GM12864 (cell line): ENCODE measurements at places on chromosomes 11 and 22.

GRCh38 chr11:11291041-11292015, 61.7 kb downstream of the CSNK2A3 start:
- no peak for DNase-seq

DNA sequence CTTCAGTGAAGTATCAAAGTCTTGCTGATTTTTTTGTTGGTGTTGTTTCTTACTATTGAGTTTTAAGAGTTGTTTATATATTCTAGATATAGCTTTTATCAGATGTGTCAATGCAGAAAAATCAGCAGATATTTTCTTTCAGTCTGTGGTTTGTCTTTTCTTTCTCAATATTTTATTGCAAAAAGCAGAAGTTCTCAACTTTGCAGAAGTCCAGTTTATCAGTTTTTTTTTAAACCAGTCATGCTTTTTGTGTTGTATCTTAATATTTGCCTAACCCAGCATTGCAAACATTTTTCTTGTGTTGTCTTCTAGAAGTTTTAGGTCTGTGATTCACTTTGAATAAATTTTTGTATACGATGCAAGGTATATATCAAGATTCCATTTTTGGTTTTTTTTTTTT, 7.0 kb downstream of the ASRGL1 start:
- DNase-seq: no peak

DNA sequence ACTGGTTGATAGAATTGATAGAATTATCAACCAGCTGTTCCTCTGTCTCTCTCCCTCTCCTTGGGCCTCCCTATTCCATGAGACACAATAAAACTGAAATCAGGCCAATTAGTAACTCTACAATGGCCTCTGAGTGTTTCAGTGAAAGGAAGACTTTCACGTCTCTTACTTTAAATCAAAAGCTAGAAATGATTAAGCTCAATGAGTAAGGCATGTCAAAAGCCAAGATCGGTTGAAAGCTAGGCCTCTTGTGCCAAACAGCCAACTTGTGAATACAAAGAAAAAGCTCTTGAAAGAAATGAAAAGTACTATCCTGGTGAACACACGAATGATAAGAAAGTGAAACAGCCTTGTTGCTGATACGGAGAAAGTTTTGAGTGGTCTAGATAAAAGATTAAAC, 16.6 kb downstream of the PIH1D2 start:
- DNase-seq: no peak

DNA sequence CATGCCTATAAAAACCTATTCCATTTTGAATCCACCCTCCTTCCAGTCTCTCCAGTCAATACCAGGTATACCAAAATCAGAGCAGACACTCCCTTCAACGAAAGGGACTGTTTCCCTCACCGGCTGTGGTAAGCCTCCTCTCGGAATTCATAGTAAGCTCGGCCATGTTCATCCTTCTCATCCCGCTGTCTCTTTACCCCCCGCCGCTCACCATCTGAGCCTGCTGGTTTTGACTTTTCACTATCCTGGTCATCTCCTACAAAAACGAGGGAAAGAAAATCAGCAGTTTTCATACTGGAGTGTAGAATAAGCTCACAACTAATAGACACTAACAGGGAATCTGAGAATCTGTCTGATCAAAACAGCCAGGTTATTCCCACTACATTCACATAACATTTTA, 3.1 kb downstream of the HNRNPUL2 start:
- no peak for DNase-seq

DNA sequence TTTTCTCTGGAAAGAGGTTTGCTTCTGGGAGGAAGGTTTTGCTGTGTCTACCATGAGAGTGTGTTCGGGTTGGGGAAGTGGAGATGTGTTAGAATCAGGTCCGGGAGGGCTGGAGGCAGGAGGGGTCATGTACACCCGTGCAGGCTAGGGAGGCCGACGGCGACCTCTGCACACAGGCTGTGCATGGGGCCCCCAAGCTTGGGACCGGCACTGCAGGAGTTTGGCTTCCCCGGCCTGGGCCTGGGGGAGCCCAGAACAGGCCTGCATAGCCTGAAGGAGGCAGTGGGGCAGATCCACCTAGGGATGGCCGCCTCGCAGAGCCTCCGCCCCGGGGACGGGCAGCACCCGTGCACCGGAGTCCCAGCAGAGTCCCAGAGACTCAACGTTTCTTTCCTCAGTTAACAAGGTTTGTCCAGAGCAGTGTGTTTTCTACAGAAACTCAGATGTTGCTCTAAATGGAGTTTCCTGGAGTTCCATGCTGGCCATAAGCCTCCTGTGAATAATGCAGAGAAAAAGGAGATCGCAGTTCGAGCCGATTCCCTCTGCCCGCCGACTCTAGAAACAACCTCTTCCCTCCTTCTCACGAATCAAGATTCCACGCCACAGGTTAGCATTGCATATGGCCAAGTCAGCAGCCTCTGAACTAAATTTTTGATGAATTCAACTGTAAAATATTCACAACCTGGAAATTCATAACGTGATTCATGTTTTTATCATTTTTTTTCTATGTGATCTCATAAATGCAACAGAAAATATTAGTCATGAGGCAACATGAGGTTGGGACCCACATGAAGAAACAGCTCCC, 427.3 kb downstream of the BRD1 start:
- no peak for DNase-seq

GRCh38 chr11:86891036-86891435, 64.2 kb downstream of the FZD4 start:
- no peak for DNase-seq

DNA sequence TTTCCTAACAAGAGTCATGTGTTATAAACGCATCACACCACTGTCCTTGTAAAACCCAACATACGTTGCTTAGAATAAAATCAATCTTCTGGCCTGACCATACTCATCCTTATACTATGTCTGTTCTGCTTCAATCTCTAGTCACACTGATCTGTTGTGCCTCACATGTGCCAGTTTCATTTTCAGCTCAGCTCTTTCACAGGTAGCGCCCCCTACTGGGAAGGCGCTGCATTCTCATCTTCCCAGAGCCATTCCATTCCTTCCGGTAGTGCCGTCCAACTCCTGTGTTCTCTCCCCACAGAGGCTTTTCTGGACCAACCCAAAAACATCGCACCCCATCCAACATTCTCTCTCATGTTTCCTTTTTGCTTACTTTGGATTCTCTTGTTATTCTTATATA, 22.2 kb downstream of the CASP5 start:
- peak; percentile 30 for DNase-seq

- no peak for DNase-seq
Observed at GRCh38 chr11:107139396-107139795, 121.1 kb upstream of the GUCY1A2 start.

DNA sequence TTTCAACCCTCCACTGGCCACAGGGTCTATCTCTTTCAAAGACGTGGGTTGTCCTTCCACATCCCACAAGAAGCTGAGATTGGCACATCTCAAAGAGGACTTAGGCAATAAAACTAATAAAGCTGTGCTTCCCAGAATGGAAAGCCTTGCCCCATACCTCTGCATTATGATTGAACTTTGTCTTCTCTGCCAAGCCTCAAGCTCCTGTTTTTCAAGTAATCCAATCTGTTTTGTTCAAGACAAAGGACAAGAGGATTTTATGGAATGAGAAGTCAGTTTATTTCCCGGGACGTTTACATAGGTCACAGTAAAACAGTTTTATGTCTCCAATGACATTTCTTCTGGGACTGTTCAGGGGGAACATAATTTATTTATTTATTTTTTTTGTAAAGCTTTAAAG, 108.4 kb downstream of the GALNT18 start:
- DNase-seq: no peak

GRCh38 chr11:83625336-83625735, 339.2 kb upstream of the CCDC90B start:
- DNase-seq: no peak

DNA sequence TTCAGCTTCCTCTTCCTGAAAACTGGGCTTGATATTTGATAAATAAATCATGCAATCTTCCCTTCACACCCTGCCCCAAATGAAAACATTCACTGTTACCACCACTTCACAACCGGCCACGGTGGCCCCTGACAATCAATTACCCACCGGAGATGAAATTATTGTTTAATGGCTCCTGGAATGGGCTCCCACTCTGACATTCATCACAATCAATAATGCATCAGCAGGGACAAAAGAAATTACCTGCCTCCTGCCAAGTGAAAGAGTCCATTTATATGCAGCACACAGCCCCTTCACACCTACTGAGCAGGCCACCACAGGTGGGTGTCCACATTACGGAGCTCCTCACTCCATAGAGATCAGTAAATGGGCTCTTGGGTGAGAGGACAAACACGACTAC, 193.5 kb upstream of the SNX19 start:
- DNase-seq: no peak

DNA sequence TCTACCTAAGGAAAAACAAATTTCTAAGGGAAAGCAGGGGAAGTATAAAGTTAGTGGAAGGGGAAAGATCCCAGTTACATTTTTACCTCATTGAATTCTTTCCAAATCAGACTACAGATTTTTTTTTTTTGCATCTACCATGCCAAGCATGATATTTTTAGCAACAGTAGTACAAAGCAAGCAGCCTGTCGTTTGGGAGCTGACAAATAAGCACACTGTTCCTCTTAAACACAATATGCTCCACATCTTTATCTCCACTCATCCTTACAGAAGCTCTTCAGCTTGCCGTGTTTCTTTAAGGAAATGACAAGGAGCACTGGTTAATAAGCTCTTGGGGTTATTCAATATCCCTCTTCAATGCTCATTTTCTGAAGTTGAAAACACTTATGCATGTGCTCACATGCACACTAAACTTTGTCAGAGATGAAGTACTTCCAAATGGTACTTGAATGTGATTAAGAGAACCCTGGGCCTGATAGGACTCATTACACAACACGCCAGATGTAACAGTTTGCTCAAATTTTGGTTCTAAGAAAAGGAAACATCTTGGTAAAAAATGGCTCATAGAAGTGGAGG, 53.8 kb downstream of the PAX6 start:
- no peak for DNase-seq

DNA sequence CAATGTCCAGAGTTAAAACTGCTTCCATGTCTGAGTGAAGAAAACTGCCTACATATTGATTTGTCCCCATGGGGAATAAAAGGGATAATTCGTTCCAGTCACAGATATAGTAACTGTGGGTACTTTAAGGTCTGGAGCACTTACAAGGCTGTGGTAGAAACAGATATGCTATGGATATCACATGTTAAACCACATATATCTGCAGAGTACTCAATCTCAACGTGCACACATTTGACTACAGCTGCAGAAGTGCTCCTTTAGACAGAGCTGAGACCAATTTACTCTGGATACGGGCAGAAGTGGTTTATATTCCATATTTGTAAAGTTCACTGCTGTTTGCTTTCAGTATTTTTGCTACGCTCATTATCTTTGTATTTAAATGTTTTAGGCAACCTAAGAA, 9.7 kb upstream of the MS4A2 start:
- DNase-seq: no peak
